ENCODE measurements at places on chromosomes 16 and 17.
A peak's percentile ranks its signal among the peaks of the same experiment; 100 is the strongest.

GRCh38 chr17:80034791-80035686 lies 633 bp downstream of the TBC1D16 start:
- peak; percentile 54 for DNase-seq

DNA sequence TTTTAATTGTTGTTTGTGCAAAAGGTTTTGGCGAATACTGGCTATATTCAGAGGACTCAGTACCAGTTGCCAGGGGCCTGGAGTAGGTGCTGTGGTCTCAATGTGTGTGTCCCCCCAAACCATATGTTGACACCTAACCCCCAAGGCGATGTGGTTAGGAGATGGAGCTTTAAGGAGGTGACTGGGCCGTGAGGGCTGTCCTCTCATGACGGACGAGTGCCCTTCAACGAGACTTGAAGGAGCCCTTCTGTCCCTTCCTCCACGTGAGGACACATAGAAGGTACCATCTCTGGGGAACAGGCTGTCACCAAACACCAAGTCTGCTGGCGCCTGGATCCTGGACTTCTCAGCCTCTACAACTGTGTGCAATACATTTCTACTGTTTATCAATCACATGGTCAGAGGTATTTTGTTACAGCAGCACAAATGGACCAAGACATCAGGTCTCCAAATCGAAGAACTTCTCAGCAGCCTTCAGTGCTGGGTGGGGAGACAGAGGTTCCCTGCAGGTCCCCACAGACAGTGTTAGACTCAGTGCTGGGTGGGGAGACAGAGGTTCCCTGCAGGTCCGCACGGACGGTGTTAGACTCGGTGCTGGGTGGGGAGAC lies 24.8 kb upstream of the METRNL start:
- DNase-seq: no peak

DNA sequence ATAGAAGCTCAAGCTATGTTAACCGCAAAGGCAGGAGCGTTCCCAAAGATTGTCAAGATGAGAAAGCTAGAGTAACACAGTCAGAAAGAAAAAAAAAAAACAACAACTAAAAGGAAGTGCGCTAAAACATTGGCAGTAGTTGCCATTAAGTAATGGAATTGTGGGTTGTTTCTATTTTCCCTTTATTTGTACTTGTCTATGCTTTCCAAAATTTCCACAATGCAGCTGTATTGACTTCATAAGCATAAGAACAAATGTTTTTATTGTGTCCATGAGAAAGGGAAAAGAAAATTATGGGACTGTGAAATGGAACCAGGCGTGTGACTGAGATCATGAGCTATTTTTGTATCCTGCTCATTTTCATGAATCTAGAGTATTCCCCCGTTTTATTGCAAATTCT lies 153.4 kb downstream of the TMEM114 start:
- DNase-seq: no peak

DNA sequence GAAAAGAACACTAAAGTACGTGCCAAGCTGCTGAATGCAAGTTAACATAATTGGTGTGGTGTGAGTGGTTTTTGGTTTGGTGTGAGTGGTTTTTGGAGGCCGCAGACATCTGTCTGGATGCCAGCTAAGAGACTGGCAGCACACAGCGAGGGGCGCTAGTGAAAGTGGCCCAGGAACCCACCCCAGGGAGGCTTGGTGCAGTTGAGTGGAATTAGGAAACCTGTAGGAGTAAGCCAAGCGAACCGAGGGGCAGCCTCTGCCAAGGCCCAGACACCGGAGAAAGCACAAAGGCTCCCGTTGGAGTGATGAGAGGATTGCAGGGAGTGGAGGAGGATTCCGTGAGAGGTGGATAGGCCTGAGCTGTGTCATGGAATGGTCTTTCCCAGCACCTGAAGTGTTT lies 24.6 kb upstream of the SLC5A11 start:
- DNase-seq: no peak

GRCh38 chr16:2787406-2787805 lies at the start of gene PRSS33:
Gene PRSS33 (minus strand): TSS chr16:2787560. CDS start chr16:2786547, 1,013 bp downstream.
- no peak for DNase-seq

GRCh38 chr17:59366040-59366757 lies 34.7 kb downstream of the YPEL2 start:
- no peak for DNase-seq

DNA sequence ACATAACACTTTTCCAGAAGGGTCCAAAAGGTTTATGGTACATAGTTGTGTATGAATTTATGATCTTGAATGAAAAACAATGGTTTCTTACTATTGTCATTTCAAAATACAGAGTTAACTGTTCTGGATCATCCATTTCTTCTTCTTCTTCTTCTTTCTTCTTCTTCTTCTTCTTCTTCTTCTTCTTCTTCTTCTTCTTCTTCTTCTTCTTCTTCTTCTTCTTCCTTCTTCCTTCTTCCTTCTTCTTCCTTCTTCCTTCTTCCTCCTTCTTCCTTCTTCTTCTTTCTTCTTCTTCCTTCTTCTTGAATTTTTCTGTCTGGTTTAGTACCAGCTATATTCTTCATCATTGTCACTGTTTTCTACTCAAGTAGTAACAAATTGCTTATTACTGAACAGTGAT lies 47.8 kb downstream of the TNRC6C start:
- DNase-seq: no peak

GRCh38 chr16:67294938-67295361 lies 15.6 kb downstream of the PLEKHG4 start:
- DNase-seq: no peak

- DNase-seq: no peak
These were observed 39.7 kb upstream of the MEAK7 start for GRCh38 chr16:84544031-84544773.

GRCh38 chr17:17780922-17781590 lies 55.7 kb downstream of the SREBF1 start:
- DNase-seq: no peak

DNA sequence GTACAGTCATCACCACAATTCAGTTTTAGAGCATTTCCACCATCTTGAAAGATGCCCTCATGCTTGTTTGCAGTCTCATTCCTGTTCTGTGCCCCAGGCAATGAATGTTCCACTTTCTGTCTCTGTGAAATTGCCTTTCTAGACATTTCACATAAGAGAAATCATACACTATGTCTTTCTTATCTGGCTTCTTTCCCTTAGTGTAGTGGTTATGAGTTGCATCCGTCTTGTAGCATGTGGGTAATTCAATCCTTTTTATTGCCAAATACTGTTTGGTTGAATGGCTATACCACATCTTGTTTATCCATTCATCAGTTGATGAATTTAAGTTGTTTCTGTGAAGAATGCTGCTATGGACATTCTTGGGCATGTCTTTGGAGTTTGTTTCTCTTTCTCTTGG lies 132.5 kb upstream of the PLCG2 start:
- peak; percentile 36 for DNase-seq

DNA sequence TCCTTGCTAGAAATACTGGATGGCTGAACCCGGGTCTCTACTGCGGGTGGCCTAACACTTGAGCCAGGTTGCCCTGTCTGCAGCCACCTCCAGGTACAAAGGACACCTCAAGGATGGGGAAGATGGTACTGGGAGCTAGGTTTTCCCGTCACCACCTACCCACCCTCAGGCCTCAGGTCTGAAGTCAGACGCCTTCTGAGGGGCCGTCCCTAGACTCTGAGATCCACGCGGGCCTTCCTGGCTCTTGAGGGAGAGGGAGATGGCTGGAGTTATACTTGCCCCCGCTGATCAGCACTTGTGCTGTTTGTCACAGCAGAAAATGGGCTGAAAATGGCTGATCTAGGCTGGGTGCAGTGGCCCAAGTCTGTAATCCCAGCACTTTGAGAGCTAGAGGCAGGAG lies 10.6 kb downstream of the TRPV3 start:
- no peak for DNase-seq

DNA sequence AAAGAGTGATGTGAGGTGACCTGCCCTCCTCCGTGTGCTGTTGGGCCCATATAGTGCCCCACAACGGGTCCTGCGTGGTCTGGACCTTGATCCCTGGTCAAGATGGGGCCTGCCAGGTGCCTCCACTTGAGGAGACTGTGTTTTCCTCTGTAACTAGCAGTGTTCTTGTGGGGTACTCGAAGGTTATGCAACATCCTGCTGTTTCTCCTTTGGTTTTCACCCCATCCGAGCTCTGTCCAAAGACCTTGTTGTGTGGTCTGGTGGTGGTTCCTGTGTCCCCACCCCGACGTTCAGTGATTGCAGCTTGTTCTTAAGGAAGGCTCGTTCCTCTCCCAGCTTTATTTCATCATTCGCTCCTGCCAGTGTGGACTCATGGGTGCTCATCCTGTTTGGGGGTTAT lies 38.7 kb upstream of the ZNF750 start:
- no peak for DNase-seq

GRCh38 chr16:16042076-16042475 lies 92.7 kb downstream of the ABCC1 start:
- DNase-seq: peak; percentile 10
